ENCODE measurements at places on chromosomes 11 and 22. TPM values are rescaled to one million over a fixed set of nuclear protein-coding genes. Genes with fewer than 3 reads are reported as not detected.

- H3K36me3 ChIP-seq: no peaks in the 10 kb centered on the region
- no peaks in the 10 kb centered on the region for H3K4me1 ChIP-seq
- H3K27ac ChIP-seq: no peak overlapping the region
- no peak for DNase-seq
- H3K4me3 ChIP-seq: no peak overlapping the region
- H3K27me3 ChIP-seq: no peaks in the 10 kb centered on the region
Measured at GRCh38 chr11:2432628-2433071, 11.7 kb downstream of the TRPM5 start.

- H3K36me3 ChIP-seq: no peaks in the 10 kb centered on the region
- peaks cover 5% of the 10 kb centered on the region for H3K27me3 ChIP-seq
- H3K27ac ChIP-seq: peak within 1 kb of the TSS; percentile 96
Measured at GRCh38 chr11:124622531-124623451, at the start of gene TBRG1. Gene TBRG1 (plus strand): TSS chr11:124622864. CDS start chr11:124623084, 220 bp downstream.

Gene ARHGAP20
- total RNA-seq: 6.8 TPM

DNA sequence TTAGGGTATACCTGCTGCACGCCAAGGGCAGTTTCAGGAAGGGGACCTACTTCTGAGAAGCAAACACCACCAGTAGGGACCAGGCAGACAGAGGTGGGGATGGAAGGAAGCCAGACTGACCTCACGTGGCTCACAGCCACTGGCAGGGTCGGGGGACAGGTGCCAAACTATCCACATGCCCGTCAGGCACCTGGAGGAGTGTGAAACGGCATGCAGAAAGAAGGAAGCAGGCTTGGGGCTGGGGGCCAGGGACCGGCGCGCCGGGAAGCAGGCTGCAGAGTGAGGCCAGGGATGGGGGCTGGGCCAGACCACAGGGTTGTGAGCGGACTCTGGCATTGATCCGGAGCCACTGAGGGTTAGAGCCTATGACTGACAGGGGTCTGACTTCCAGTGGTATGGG is 47.5 kb downstream of the CDKN1C start:
- no peaks in the 10 kb centered on the region for H3K36me3 ChIP-seq
- no peak for DNase-seq
- H3K4me3 ChIP-seq: no peak overlapping the region
- peaks cover 25% of the 10 kb centered on the region for H3K4me1 ChIP-seq
- no peak overlapping the region for H3K27ac ChIP-seq

DNA sequence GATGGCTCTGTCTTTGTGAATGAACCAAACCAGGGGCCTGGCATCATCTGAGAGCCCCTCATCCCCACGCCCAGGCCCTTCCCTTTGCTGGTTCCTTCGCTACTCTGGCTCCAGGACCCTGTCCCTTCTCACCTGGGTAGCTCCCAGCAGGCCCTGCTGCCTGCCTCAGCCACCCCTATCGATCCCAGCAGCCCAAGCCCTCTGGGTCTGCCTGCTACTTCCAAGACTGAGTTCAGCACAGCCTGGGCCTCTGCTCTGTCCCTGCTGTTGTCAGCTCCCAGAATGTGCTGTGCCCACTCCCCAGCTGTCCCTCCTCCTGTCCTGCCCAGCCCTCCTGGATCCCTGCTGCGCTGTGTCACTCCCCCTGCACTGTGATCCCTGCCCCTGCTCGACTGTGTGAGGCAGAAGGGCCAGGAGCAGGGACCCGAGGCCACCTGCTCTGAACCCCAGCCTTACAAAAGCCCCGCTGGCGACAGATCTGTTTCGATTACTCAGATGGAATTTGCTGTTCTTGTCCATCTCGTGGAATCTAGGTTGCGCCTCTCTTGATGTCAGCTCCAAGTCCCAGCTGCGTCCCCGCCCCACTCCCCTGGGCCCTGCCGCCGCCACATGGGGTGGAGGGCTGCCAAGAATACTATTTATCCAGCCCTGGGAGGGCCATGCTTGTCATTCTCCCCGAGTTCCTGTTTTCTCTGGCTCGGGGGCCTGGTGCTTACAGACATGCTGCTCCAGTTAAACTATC is 13.0 kb downstream of the MRPL21 start:
- no peak overlapping the region for H3K4me3 ChIP-seq
- DNase-seq: peak; percentile 93
- H3K36me3 ChIP-seq: peaks cover 49% of the 10 kb centered on the region
- peaks cover 19% of the 10 kb centered on the region for H3K4me1 ChIP-seq
- H3K27ac ChIP-seq: peak overlapping the region; percentile 74
- H3K27me3 ChIP-seq: no peaks in the 10 kb centered on the region

Data from esophagus muscularis mucosa (tissue), 4 donors.